ENCODE measurements at places on chromosomes 11 and 22. TPM values are rescaled to one million over a fixed set of nuclear protein-coding genes. Genes with fewer than 3 reads are reported as not detected.

- no peak for DNase-seq
Observed at GRCh38 chr22:26097840-26098239, 71.4 kb upstream of the SEZ6L start.

- no peak for DNase-seq
Observed at GRCh38 chr11:1498262-1498661, 11.7 kb upstream of the MOB2 start.

DNA sequence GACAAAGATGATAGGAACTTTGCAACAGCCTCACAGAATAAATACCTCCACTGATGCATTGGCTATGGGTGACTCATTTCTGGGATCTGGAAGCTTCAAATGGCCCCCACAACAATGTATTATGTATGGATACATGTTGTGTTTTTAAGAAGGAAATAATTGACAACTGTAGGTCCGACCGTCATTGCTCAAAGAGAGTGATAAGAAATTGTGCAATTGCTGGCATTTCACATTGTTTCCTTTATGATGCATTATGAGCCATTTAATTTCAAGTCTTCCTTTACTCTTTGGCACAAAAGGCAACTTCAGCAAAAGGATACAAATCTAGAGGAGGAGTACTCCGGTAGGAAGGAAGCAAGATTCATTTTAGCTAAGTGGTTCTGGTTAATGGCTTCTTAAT is 2.0 kb downstream of the ANO3 start:
- DNase-seq: no peak

- peak; percentile 46 for DNase-seq
Observed at GRCh38 chr11:106077609-106078455, at the start of gene AASDHPPT. TSS of gene AASDHPPT (plus strand) at chr11:106077662. CDS start at chr11:106077711, 49 bp downstream.

GRCh38 chr22:40415531-40416266 is 45.3 kb downstream of the SGSM3 start:
- no peak for DNase-seq

NXPE2 gene
- not detected for total RNA-seq

MMP12 gene
- not detected for total RNA-seq

SERPIND1 gene
- 111 TPM for total RNA-seq
